Activated T-cell treated with anti-CD3 and anti-CD28 coated beads, Interleukin-2, amount 50 U/mL, for 48 hours (primary cell): ENCODE measurements at places on chromosomes 2 and 18.

- no peak for DNase-seq
These were observed 56.2 kb downstream of the ETAA1 start for GRCh38 chr2:67453310-67453709.

- no peak for DNase-seq
These were observed 63.6 kb upstream of the EHBP1 start for GRCh38 chr2:62641936-62642335.

DNA sequence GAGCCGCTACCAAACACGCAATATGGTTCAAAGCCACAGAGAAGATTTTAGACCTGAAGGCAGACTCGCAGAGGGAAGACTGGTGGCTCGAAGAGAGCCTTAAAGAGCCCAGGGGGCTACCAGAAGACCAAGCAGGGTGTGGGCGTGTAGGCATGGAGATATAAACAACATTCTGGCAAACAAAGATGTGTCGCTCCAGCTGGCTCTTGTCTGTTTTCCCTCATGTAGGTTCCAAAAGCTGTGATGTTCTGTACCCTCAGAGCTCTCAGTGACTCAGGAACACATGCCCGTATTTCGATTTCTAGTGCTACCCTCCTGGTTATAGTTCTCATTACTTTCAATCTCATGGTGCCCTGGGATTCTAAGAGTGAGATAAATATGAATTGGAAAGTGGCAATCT, 44.5 kb downstream of the DOCK10 start:
- no peak for DNase-seq

GRCh38 chr2:189927823-189928222, 134.7 kb downstream of the MSTN start:
- DNase-seq = no peak

- DNase-seq = no peak
These were observed 132.1 kb upstream of the STON1 start for GRCh38 chr2:48397846-48398245.

- no peak for DNase-seq
These were observed 4.1 kb downstream of the SPATS2L start for GRCh38 chr2:200310545-200310971.

DNA sequence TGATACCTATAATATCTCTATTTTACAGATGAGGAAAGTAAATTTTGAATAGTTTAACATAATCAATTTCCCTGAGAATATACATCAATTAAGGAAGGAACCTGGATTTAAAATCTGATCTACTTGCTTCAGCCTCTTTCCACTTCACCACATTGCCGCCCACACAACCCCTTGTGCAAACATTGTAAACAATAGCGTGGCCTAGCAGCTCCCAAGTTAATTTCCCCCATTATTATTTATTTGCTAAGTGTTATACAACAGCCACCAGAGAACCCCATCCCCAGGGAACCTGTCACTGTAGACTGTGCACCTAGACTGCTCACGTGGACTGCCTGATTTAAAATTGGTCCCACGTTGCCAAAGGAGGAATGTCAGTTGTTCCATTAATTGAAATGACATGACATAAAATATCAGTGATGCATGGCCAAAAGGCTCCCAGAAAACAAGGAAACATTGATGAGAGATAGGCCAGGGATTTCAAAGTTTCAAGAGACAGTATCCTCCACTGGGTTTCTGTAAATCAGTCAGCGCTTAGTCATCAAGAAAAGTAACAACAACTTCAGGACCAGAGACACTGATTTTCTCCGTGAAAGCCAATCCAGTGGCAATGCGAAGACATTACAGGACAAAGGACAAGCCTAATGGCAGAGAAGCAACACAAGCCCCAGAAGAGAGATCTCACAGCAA, 41.3 kb downstream of the SCG2 start:
- DNase-seq = no peak
